Urinary bladder (tissue), 4 donors: ENCODE measurements at places on chromosomes 5 and 9. TPM values are rescaled to one million over a fixed set of nuclear protein-coding genes. Genes with fewer than 3 reads are reported as not detected.

Gene CDH10
- total RNA-seq: 1.5 TPM

GRCh38 chr5:141330299-141331080 is at the start of gene PCDHGA1:
PCDHGA1 (plus strand) TSS chr5:141330514.
- no peak for DNase-seq

- DNase-seq: no peak
These were observed 51.8 kb downstream of the ELAVL2 start for GRCh38 chr9:23774266-23774665.

GRCh38 chr5:179668391-179668790 is 12.4 kb downstream of the CBY3 start:
- no peak for DNase-seq

- DNase-seq: no peak
These were observed 9.2 kb upstream of the SLC9A3 start for GRCh38 chr5:533243-533954.

DNA sequence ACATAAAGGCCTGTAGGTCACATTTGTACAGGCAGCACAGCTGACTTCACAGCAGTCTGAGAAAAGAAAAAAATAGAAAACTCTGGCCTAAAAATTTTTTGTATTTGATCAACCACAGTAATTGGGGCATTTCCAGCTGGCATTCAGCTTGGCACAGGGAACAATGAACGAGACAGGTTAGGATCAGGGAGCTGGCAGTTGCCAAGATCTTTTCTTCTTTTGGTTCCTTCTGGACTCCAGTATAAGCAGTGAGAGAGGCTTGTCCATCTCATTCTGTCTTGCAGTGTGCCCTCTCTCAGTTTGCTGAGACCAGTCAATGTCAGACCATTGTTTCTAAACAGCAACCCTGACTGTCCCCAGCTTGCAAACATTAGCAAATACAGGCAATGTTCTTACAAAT is 601.1 kb downstream of the TLR4 start:
- DNase-seq: no peak

DNA sequence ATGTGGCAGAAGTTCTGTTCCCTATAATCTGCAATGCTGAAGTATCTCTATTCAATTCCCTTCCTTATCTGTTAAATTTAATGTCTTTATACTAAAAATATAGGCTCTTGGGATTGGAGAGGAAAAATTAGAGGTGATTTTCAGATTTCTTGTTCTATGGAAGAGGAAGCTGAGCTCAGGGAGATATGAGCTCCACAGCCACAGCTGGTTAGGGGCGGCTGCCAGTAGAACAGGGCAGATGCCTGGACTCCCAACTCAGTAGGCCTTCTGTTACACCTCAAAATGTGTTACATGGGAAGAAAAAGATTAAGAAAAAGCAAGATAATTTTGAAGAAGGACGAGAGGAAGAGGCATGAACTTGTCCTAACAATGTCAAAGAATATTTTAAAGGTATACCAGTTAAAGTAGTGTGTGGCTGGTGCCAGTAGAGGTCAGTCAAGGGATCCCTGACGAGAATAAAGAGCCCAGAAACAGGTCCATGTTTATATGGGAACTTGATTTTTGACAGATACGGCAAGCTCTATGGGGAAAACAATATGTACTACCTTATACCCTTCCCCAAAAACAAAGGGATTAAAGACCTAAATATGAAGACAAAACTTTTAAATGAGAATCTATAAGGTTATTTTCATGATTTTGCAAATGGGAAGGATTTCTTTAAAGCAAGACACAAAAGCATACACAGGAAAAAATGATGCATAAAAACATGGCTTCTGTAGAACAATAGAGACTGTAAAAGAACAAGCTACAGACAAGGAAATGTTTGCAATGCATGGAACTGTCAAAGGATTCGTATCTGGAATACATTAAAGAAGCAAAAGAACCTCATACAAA is 28.7 kb downstream of the DNAJC21 start:
- no peak for DNase-seq

- no peak for DNase-seq
These were observed 420.8 kb upstream of the IRX4 start for GRCh38 chr5:2303431-2304100.

Gene ANKS6
- total RNA-seq: 8.8 TPM

Gene CDC20B
- total RNA-seq: not detected

Gene PCDHGA6
- 9.6 TPM for total RNA-seq

Gene TGFBI
- total RNA-seq: 394 TPM

GRCh38 chr5:40734986-40735385 is 20.8 kb downstream of the TTC33 start:
- DNase-seq: no peak

Gene KIAA0825
- total RNA-seq: 25.5 TPM

DNA sequence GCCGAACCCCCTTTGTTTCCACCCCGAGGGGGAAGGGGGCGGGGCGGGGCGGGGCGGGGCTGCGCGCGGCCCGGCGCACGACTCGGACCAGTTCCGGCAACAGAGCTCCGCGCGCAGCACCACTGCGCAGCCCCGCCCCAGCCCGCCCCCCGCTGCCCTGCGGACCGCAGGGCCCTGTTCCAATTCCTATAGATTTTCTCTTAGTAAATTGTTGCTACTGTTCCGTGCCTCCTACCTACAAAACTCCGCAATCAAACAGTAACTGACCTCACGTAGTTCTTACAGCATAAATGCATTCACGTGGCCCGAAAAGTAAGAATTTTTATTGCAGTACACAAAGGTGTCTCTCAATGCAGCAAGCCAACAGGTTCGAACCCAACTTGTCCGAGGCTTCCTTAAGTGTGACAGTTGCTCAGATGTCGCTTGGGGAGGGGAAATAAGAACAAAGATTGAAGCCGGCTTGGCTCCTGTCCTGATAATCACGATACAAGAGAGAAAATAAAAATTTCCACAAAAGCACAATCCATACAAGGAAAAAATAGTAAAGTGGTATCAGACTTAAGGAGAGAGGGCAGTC is 1.2 kb upstream of the RNF38 start:
- peak; percentile 26 for DNase-seq

DNA sequence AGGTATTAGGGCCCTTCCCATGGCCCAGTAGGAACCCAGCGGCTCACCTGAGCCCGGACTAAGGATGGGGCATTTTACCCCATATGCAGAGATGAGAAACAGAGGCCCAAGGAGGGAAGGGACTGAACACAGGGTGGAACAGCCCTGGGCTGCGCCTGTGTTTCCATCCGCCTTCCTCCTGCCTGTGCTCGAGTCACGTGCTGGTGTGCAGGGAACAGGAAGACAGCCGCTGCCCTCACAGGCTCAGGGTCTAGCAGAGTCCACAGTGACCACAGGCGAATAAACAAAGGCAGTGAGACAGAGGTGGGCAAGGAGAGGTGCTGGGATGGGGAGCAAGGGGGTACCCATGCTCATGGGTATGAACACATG is 129.4 kb downstream of the C9orf50 start:
- no peak for DNase-seq

Gene OLFM1
- 21.8 TPM for total RNA-seq

Gene FRMD3
- 10.8 TPM for total RNA-seq

Gene FOXD4
- total RNA-seq: not detected

Gene GFI1B
- 0.26 TPM for total RNA-seq

DNA sequence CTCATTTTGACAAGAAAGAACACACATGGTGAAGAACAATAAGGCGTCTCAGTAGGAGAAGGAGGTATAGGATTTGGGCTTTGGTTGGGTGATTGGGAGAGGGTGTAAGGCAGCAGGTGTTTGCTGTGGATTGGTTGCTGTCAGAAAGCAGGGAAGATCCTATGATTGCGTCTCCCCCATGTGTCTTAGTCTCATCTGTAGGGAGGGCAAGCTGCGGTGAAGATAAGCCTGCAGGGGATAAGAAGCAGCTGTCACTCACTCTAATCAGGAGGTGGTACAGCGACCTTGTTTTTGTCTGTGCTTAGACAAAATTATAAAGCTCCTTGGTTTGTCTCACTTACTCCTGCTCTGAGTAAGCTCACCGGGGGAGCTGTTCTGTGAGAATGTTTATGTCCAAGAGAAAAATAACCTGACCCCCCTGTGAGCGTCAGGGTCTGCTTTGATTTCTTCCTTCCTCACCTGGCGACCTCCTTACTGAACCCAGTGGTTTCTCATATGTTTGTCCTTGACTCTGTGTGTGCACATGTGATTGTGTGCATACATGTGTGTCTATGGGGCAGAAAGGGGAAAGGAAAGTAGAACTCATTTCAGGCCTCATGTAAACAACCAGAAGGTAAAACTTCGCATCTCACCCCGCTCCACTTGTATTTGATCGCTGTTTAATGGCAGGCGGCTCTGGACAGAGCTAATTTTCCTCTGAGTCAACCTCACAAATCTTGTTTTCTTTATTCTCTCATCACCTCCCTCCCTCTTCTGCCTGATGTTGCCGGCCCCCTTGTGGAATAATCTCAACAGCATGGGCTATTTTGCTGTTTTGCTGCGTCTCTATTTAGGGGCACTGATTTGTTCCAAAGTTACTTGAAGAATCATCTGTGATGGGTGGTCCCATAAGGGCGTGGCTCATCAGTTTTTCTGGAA is 105.6 kb downstream of the TENT4A start:
- DNase-seq: no peak

DNA sequence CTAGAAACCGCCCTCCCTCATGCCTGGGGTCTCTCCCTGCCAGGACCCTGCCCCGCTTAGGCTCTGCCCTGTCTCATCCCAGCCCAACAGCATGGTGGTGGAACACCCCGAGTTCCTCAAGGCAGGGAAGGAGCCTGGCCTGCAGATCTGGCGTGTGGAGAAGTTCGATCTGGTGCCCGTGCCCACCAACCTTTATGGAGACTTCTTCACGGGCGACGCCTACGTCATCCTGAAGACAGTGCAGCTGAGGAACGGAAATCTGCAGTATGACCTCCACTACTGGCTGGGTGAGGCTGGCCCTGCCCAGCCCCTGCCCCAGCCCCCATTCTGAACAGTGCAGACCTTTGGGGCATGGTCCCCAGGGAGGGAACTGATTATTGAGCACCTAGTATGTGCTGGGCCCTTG is 33.9 kb downstream of the GSN start:
- DNase-seq: no peak

- DNase-seq: no peak
These were observed 55.5 kb downstream of the GALNT12 start for GRCh38 chr9:98862936-98863335.

- DNase-seq: no peak
These were observed 16.8 kb downstream of the CCT5 start for GRCh38 chr5:10266839-10267238.

Gene NEUROG1
- not detected for total RNA-seq

Gene CTXN3
- total RNA-seq: 1.1 TPM

- DNase-seq: no peak
These were observed 290.5 kb downstream of the CCDC171 start for GRCh38 chr9:15843316-15843715.

DNA sequence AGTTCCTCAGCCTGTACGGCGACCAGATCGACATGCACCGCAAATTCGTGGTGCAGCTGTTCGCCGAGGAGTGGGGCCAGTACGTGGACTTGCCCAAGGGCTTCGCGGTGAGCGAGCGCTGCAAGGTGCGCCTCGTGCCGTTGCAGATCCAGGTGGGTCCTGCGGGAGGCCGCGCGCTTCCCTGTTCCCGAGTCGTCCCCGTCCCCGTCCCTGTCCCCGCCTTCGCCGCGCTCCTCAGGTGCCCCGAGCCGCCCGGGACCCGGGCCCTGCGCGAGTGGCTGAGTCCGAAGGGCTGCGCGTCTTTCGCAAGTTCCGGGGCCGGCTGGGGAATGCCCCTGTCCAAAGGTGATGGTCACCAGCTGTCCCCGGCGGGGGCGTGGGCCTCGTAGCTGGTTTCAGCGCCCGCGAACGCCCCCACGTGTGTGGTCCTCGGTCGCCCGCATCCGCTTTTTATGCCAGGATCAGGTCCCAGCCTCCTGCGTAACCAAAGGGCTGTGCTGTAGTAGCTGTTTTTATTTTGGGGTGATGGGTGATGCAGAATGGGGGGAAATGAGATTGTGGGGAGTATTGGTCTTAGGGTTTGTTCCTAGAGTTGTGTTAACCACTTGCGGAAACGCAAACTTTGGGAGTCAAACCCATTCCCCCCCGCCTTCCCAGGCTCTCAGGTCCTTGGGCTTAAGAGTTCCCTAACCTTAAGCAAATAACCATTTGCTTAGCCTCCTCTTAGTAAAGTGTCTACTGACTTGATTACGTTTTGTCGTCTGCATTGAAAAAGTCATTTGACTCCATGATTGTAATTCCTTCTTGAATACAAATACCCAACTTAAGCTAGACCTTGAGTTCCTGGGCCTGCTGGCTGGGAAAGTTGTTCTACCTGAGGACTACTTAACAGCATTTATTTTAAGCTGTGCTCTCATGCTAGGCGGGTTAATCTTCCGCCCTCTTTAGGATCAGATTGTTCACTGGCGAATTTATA is 663 bp downstream of the ISOC1 start:
- DNase-seq: no peak

DNA sequence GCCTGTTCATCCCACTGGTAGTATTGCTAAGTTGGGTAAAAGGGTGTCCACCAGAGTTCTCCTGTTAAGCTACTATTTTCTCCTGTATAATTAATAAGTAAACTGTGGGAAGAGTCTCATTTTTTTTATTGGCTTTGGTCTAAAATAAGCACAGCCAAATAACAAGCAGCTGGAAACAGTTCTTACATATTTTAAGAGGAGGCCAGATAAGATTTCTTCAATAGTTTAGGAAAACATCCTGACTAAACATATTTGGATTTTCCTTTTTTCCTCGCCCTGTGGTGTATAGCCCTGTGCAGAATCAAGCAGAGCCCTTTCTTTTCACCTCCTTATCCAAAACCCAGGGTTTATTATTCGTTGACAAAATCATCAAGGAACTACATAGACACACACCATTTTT is 122.2 kb upstream of the ZNF608 start:
- no peak for DNase-seq

Gene PCSK5
- total RNA-seq: 25.4 TPM

Gene CCDC180
- 10.0 TPM for total RNA-seq

Gene GPR150
- not detected for total RNA-seq

DNA sequence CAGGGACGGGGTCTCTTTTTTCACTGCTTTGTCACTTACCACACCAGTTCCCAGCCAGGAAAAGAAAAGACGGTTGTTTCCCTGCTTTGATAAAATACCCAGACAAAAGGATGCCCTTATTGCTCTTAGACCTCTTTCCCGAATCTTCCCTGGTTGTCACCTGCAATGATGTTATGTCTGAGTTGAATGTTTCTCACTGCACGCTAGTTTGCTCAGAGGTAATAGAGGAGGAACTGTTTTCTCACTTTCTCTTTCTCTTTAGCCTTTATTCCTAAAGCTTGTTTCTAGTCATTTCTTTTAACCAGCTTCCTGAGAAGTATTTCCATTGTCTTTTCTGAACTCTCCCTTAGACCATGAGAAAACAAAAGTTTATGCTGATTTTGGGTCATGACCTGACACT is 32.9 kb downstream of the ACER2 start:
- no peak for DNase-seq

DNA sequence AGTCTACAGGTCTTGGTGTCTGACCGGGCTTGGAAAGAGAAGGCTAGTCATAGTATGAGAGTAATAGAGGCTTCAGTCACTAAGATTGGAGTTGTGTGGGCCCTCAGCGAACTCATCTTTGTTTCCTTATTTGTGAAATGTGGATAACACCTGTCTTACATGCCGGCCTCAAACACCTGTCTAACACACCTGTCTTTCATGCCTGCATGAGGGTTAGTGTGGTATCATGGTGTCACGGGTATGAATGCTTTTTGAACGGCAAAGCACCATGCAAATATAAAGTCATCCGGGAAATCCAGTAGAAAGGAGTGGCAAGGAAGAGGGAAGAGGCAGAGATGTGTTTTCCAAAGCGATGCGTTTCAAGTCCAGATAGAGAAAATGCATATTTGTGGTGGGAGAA is 25.5 kb downstream of the GRAMD2B start:
- no peak for DNase-seq

GRCh38 chr5:163968651-163969050 is 463.2 kb downstream of the MAT2B start:
- DNase-seq: no peak
